ENCODE measurements at places on chromosomes 11 and 22.

DNA sequence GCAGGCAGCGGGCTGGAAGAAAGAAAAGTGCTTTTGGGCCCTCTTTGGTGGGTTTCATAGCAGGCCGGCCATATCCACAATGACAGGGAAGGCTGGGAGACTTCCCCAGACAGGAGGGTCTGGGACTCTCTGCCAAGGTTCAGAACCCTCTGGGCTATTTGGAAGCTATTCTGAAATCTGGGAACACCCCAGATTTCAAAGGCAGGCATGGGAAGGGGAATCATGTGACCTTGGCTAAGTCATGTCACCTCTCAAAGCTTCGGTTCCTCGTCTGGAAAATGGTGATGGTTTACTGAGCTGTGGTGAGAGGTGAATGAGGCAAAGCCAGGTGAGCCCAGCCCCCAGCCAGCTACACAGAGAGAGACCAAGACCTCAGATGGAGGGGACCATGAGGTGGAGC is 4.6 kb downstream of the CASTOR1 start:
- DNase-seq = no peak

DNA sequence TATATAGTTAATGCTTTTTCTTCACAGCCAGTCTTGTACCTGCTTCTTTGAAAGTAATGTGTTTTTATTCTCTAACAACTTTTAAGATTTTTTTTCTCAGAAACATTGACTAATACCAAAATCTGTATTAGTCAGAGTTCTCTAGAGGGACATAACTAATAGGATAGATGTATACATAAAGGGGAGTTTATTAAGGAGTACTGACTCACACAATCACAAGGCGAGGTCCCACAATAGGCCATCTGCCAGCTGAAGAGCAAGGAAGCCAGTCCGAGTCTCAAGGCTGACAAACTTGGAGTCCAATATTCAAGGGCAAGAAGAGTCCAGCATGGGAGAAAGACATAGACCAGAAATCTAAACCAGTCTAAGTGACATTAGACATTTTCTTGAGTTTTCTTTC is 140.0 kb downstream of the RAB38 start:
- no peak for DNase-seq

DNA sequence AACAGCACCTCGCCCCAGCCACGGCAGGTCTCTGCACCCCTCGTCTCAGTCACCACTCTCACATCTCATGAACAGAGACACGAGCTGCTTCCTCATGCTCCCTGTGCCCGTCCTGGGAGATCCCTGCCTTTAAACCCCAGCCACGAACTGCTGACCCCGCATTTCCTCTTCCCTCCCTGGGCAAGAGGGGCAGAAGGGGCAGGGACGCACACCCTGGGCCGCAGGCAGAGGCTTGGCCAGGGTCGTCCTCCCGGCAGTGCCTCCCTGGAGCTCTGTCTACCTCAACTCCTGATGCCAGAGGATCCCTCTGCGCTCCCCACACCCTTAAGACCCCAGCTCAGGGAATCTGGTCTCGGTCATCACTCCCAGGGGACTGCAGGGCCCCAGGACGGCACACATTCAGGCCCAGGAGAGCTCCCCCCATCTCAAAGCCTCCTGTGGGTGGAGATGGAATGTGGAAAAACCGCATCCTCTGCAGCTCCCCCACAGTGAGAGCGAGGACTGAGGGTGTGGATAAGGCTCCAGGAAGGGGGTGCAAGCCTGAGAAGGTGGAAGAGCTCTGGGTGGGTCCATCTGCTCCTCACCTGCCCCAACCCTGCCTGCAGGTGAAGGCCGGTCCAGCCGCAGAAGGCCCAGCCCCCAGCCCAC is 1.2 kb downstream of the BID start:
- no peak for DNase-seq

GRCh38 chr11:36314434-36314767 is 18.3 kb downstream of the PRR5L start:
- no peak for DNase-seq

DNA sequence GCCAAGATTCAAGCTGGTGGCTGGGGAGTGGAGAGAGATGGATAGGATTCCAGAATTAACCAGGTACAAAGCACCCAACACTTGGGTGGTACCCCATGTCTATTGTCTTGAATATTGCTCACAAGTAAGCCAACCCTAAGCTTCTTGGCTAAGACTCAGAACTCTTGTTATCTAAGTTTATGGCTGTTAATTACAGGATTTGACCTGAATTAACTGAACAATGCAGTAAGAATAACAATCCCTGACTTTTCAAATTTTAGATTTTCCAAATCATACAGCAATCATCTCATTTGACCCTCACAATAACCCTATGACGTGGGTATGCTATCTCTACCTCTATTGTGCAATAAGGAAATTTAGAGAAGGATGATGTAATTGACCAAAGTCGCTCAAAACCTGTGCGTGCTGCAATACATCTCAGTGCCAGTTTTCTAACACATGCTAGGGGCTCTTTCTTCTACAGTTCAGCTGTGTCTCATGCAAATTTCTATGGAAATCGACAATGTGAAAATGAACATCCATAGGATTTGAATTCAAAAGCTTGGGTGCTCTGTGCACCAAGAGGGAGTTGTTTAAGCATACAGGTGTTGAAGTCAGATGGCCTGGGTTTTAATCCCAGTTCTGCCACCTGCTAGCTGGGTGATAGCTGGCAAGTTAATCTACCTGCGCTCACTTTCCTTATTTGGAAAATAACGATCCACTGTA is 40.1 kb upstream of the APLNR start:
- no peak for DNase-seq

GRCh38 chr22:17303840-17304779 is 65.2 kb upstream of the CECR2 start:
- DNase-seq = peak; percentile 65

- no peak for DNase-seq
Observed at GRCh38 chr22:30728826-30729225, 34.2 kb downstream of the OSBP2 start.

- no peak for DNase-seq
Observed at GRCh38 chr11:105449100-105449734, 160.7 kb upstream of the GRIA4 start.

DNA sequence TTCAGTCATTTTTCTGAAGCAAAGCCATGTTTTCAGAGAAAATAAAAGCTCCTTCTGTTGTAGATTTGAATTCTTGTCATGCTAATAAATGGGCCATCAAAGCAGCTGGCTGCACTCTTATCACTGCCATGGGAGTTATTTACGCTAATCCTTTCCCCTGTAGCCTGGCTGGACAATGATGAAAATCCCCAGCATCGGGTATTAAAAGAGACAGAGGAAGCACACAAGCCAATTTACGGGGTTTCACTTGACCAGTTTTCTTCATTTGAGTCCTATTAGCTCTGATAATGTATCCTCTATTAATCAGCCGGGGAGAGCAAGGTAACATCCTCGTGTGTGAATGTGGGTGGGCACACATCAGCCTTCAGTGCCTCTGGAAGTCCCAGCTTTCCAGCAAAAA is 470.2 kb upstream of the API5 start:
- DNase-seq = no peak

- DNase-seq = peak; percentile 38
Observed at GRCh38 chr11:69297787-69298266, 3.9 kb downstream of the MYEOV start.

- no peak for DNase-seq
Observed at GRCh38 chr11:15236559-15236958, 121.8 kb downstream of the INSC start.

- DNase-seq = no peak
Observed at GRCh38 chr11:19089421-19089820, 27.5 kb upstream of the ZDHHC13 start.

DNA sequence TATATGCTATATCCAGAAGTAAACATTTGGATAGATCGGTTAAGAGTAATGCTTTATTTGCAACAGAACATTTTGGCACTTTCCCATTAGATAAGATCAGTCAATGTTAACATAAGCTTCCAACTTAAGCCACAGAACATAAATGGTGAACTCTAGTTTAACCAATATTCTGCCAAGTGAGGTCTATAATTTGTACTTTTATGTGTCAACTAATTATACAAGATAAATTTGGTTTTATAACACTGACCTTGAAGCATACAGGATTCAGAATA is 23.5 kb upstream of the BLID start:
- no peak for DNase-seq

DNA sequence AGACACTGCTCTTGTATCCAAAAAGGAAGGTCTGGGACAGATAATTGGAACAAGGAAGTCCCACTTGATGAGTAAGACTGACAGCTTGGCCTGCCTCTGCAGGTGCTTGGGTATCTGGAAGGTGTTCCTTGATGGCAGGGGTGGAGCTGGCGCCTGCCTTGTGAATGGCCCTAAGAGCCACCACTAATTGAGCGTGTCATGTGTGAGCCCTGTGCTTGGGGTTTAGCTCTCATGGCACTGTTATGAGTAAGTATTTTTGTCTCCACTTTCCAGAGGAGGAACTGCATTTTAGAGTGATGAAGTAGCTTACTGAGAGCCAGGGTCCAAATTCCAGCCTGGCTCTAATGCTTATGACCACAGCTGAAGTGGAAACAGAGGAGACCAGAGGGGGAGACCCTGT is 71.2 kb upstream of the NECTIN1 start:
- no peak for DNase-seq

DNA sequence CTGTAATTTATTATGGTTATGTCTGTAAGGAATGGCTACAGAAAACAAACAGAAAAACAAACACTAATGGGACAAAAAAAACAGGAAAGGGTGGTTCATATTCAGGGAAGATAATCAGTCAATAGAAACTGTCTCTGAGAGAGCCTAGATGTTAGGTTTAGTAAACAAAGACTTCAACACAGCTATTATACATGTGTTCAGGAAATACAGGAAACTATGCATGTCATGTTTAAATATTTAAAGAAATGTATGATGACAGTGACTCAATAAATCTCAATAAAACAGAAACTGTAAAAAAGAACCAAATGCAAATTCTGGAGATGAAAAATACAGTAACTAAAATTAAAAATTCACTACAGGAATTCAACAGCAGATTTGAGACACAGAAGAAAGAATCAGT is 76.0 kb downstream of the PACS1 start:
- no peak for DNase-seq

- DNase-seq = peak; percentile 22
Observed at GRCh38 chr11:27296497-27296896, 66.5 kb downstream of the CCDC34 start.

- no peak for DNase-seq
Observed at GRCh38 chr11:130418756-130419155, 9.7 kb downstream of the ADAMTS8 start.

GRCh38 chr22:44458044-44459020 is 39.7 kb downstream of the RTL6 start:
- DNase-seq = no peak

Measured in GM12864 (cell line).